ENCODE measurements at places on chromosomes 2 and 18.
A peak's percentile ranks its signal among the peaks of the same experiment; 100 is the strongest.

GRCh38 chr2:9099341-9099751, 95.9 kb upstream of the MBOAT2 start:
- DNase-seq = no peak

GRCh38 chr2:5995832-5996231, 303.6 kb downstream of the SOX11 start:
- DNase-seq = no peak

GRCh38 chr18:23332356-23332755, 120.7 kb upstream of the RIOK3 start:
- DNase-seq = no peak

- no peak for DNase-seq
Measured at GRCh38 chr18:74277296-74277695, 14.5 kb downstream of the CYB5A start.

GRCh38 chr2:95297639-95298395, 670 bp downstream of the KCNIP3 start:
- no peak for DNase-seq

DNA sequence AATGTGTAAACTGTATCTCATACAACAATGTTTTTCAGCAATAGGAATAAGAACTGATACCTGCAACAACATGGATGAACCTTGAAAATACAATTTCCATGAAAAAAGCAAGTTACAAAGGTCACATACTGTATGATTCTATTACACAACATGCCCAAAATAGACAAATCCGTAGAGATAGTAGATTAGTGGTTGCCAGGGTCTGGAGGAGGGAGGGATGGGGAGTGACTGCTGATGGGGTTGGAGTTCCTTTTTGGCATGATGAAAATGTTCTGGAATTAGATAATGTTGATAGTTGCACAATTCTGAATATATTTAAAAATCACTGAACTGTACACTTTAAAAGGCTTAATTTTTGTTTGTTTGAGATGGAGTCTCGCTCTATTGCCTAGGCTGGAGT, 33.8 kb downstream of the UBXN4 start:
- DNase-seq = no peak

DNA sequence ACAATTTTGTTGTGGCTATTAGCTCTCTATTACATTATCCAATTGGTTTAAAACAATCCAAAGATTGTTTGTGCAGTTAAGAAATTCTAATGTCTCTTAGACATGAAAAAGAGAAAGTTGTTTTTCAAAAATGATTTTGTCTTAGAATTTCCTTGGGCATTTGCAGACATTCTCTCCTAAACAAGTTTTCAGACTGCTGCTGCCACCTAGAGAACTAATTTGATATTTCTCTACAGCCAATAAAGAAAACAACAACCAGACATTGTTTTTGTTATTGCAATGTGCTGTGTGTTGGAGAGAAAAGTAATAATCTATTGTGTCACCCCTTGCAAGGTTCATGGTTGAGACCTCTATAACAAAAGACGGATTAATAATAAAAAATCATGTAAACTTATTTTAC, 119.0 kb upstream of the SYT4 start:
- DNase-seq = no peak

DNA sequence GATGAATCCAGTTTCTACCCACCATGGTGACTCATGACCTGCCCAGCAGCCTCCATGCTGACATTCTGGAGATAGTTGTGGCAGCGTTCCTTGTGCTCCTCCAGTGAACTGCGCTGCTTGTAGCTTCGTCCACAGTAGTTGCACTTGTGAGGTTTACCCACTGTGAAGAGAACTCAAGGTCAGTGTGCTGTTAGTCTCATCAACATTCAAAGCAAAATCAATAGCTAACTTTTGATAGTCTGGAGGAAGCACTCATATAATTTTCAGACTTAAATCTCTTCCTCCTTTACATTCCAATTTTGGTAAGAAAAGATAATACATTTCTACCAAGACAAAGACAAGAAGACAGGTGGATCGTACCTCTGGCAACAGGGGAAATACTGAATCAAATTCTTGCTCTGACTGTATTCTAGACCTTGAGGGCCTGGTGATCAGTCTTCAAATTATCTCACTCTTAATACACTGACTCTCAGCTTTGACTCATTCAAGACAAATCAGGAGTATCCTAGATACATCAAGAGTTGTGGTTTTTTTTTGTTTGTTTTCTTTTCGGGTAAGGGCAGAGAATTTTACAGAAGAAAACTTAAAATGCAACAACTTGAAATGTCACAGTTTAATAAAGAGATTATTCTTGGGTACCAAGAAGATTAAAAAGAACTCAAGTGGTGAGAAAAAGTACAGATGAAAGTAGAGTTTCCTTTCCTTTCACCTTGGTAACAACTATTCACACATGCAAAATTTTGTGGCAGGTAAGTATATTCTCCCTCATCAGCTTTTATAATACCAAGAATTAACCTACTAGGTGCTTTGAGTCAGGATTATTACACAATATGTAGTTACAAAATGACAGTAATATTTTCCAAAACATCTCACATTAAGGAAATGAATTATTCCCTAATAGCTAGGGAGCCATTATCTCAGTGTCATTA, 129.2 kb downstream of the IKZF2 start:
- no peak for DNase-seq

DNA sequence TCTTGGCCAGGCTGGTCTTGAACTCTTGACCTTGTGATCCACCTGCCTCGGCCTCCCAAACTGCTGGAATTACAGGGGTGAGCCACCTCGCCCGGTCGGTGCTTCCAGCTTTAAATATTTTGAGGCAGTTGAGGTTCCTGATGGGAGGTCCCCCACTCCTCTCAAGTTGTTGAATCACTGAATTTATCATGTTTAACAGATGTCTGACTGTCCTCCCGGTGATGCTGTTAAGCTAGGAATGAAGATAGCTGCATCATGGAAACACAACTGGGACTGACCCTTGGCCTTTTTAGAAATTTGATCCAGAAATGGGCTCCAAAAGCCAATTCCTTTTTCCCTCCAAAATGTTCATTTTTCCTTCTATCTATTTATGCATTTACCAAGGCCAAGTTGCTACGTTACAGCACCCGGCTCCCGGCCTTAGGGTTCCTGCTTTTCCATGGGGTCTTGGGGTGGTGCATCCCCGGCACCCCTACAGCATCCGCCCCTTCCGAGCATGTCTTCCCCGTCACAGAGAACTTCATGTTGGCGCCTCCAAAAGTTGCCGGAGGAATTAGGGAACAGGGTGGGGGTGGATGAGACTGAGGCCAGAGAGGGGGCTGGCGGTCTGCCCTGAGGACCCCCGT, 43.9 kb downstream of the PAX8 start:
- DNase-seq = no peak

DNA sequence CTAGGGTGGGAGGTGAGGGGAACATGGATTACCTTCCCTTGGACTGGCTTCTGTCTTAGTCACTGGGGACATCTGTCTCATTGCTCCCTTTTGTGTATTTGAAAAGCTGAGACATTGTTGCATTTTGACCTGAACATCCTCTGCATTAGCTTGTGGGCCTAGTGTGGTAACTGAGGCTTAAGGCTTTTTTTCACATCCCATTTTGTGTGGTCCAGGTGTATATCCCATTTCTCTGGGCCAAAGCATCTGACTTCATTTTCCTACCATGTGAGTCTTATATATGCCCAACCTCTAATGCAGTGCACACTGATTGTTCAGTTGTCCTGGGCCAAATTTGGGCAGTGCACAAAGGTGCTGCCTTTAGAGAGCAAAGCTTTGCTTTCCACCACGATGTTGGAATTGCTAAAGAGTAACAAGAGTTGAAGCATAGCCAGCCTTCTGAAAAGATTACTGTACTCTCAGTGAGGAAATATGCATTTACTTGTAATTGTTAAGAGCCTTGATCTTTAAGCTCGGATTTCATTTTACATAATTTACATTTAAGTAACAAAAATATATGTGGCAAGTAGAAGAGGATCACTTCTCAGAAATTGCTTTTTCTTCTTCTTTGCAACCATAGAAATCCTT, 13.3 kb downstream of the PRKCE start:
- no peak for DNase-seq

GRCh38 chr18:62988471-62988870, 273.1 kb downstream of the PHLPP1 start:
- no peak for DNase-seq

GRCh38 chr2:19348692-19349091, 9.7 kb downstream of the OSR1 start:
- no peak for DNase-seq

- no peak for DNase-seq
Measured at GRCh38 chr2:129491308-129491707, 488.2 kb upstream of the RAB6C start.

GRCh38 chr2:20224164-20224715, 690 bp downstream of the SDC1 start:
- no peak for DNase-seq

DNA sequence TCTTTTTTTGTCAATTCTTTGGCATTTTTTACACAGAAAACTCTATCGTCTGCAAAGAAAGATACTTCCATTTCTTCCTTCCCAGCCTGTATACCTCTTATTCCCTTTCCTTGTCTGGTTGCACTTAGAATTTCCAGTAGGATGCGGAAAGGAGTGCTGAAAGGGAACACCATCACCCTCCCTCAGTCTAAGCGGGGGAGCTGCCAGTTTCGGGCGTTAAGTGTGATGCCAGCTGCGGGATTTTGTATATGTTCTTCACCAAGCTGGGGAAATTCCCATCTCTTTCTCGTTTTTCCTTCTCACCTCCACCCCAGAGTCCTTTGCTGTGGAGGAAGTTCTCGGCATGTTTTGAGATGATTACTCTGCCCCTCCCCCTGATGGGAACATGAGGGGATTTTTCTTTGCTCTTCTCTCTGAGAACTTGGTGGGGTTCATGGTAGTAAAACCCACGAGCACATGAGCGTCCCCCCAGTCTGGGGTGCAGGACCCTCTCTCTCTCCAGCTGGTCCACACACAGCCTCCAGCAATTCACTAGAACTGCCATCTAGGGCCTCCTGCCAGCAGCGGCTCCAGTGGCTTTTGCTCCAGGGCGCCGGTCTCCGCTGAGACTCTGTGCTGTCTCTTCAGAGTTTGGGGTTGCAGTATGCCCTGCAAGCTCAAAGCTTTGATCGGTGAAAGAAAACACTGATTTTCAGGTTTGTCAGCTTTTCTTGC, 15.5 kb downstream of the AQP12A start:
- no peak for DNase-seq

DNA sequence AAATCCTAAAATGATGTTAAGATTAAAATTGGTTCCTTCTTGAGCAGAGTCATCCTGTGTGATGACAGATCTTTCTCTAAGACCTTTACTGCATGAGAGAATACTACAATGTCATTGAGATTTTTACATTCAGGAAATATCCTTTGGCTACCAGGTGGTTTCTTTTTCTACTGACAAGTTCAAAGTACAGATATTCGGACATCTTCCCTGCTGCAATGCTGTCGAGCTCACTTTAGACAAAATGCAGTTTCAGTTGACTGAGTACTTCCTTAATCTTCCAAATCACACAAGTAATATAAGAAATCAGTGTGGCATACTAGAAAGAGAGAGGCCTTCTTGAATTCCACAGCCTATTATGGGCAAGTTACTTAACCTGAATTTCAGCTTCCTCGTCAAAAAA, 207.9 kb upstream of the ACVR2A start:
- DNase-seq = no peak

GRCh38 chr2:122300758-122301157, 545.3 kb downstream of the TSN start:
- no peak for DNase-seq

- no peak for DNase-seq
Measured at GRCh38 chr2:75489721-75490120, 71.0 kb downstream of the EVA1A start.

GRCh38 chr2:99442837-99443236, 47.0 kb downstream of the REV1 start:
- no peak for DNase-seq

- DNase-seq = no peak
Measured at GRCh38 chr2:101348883-101349282, 38.4 kb downstream of the CREG2 start.

DNA sequence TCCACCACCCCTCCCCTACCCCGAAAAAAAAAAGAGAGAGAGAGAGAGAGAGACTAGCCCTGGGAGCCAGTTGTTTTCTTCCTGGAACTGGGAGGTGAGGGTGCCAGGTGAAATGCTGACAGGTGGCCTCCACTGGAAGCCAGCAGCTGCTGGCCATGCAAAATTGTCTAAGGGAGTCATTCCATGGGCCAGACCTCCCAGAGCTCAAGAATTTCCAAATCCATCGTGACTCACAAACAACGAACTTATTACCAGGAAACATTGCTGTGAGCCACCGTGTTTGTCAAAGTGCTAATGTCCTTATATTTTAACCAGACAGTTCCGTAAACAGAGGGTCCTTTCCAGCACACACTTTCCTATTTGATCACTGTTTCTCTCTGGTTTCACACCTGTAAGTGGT, 68.5 kb upstream of the PID1 start:
- DNase-seq = no peak

DNA sequence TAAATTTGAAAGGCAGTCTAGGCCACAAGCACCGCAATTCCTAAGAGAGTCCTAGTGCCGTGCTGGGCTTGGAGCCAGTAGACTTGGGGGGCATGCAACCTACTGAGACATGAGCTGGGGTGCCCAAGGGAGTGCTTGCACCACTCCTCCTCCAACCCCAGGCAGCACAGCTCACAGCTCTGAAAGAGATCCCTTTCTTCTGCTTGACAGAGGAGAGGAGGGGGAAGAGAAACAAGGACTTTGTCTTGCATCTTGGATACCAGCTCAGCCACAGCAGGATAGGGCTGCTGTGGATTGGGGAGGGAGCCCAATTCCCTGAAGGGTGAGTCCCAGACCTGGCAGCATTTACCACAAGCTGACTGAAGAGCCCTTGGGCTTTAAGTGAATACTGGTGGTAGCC, 134.6 kb downstream of the TMEM131 start:
- no peak for DNase-seq

GRCh38 chr2:172680436-172681068, 55.1 kb upstream of the RAPGEF4 start:
- DNase-seq = no peak

GRCh38 chr18:54127759-54128378, 96.6 kb downstream of the MBD2 start:
- no peak for DNase-seq

DNA sequence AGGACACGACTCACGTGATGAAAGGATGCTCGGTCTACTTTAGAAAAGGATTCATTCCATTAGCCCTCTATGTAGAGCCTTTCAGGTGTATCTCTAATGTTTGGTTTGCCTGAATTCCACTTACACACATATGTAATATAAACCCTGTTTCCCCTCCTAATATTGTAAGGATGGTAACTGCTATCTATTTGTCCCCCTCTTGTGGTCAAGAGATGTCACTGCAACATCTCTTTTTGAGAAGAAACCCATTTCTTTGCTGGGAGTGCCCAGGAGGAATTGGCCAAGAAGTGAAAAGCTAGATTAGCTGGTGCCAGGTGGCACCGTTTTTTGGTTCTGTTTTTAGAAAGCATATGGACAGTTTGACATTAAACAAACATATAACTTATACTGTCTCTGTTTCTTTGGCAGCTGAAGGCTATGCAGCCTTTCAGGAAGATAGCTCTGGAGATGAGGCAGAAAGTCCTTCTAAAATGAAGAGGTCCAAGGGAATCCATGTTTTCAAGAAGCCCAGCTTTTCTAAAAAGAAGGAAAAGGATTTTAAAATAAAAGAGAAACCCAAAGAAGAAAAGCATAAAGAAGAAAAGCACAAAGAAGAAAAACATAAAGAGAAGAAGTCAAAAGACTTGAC, 41.2 kb downstream of the RALBP1 start:
- peak; percentile 3 for DNase-seq

- no peak for DNase-seq
Measured at GRCh38 chr2:56199492-56199891, 15.7 kb downstream of the CCDC85A start.

GRCh38 chr2:3294069-3294468, 83.5 kb downstream of the EIPR1 start:
- no peak for DNase-seq

All from effector CD4-positive, alpha-beta T cell (primary cell).